ENCODE measurements at places on chromosomes 7 and 10. TPM values are rescaled to one million over a fixed set of nuclear protein-coding genes. Genes with fewer than 3 reads are reported as not detected.

HOXA3 gene
- 1.8 TPM for total RNA-seq

MIOS gene
- total RNA-seq = 39.0 TPM

CDNF gene
- total RNA-seq = 7.3 TPM

SRI gene
- total RNA-seq = 102 TPM

CYP2C19 gene
- 0.50 TPM for total RNA-seq

ABCB1 gene
- 12.2 TPM for total RNA-seq

EPHB6 gene
- 16.9 TPM for total RNA-seq

DNA sequence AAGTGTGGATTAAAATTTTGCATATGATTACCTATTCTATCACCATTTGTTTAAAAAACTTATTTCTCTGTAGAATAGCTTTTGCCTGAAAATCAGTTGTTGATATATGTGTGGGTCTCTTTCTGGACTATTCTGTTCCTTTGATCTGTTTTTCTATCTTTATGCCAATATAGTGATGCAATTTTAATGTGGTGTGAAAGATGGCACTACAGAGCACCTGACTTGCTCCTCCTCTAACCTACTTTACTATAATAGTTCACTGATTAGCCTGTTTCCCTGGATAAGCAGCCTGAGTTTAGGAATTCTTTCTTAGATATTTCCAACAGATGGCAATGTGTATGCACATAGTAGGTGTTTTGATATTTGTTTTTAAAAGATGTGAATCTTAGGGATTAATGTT, 294.5 kb downstream of the AUTS2 start:
- DNase-seq = no peak

GRCh38 chr7:152759949-152760853, 649 bp downstream of the ACTR3B start:
- DNase-seq = no peak

GRCh38 chr7:1639532-1640175, 30.4 kb upstream of the ELFN1 start:
- no peak for DNase-seq

DNA sequence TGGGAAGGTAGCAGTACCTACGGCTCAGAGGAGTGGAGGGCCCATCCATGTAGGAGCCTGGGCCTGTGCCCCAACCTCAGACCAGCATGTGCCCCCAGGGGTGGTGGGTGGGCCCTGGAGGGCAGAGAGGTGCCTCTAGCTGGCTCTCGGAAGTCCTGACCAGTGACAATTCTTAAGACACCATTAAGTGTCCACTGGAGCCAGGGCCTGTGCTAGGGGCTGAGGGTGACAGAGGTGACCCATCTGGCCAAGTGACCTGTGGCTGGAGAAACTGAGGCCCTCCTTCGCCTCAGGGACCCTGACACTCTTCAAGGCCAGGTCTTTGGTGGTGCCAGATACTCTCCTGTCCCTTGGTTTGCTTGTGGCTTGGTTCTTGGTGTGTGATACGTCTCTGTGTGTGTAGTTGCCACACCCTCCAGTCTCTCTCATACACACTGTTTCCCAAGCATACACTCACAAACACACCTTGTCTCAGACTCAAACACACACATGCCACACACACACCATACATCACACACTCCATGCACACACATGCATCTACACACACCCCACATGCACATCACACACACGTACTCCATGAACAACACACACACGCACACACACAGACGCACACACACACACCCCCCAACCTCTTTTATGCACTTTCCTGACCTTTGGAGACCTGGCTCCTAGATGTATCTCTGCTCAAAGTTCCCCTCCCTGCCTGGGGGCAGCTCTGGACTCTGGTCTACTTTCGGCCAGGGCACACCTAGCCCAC, 897 bp upstream of the RAMP3 start:
- no peak for DNase-seq

GRCh38 chr10:71923138-71923692, 41.0 kb upstream of the CHST3 start:
- DNase-seq = no peak

- no peak for DNase-seq
Measured at GRCh38 chr10:87887146-87887545, 23.7 kb downstream of the PTEN start.

DNA sequence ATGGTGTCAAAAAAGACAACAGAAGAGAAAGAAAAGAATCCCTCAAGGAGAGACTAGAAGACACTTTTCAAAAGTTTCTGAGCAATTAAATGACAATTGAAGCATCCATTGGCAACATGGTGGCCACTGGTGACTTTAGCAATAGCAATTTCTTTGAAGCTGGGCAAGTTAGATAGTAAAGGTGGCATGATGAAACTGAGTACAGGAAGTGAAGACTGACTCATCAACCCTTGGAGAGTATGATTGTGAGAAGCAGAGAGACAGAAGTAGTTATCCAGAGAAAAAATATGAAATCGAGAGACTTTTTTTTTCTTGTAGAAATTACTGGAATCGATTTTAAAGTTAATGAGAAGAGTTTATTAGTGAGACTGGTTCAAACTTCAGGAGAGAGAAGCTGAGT, 52.5 kb downstream of the DGKB start:
- DNase-seq = no peak

DNA sequence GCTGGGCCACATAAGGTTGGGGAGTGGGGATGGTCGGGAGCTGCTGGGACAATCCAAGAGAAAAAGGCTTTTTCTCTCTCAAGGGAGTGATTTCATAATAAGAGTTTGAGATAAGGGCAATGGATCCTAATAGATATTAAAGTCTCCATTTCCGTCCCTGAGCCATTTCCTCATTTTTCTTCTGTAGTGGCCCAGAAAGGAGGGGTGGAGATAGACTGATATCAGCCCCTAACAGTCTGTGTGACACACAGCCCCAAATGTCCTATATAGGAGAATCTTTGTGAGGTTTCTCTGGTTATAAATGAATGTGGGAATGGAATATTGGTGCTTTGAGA, 35.2 kb downstream of the PRSS2 start:
- DNase-seq = no peak

GRCh38 chr10:3054183-3054850, 13.0 kb upstream of the PFKP start:
- no peak for DNase-seq

GRCh38 chr10:82969405-82969804, 1094.4 kb downstream of the NRG3 start:
- no peak for DNase-seq

Measured in omental fat pad (tissue), 4 donors.